WTC11 (cell line): ENCODE measurements at places on chromosomes 6 and 20.

DNA sequence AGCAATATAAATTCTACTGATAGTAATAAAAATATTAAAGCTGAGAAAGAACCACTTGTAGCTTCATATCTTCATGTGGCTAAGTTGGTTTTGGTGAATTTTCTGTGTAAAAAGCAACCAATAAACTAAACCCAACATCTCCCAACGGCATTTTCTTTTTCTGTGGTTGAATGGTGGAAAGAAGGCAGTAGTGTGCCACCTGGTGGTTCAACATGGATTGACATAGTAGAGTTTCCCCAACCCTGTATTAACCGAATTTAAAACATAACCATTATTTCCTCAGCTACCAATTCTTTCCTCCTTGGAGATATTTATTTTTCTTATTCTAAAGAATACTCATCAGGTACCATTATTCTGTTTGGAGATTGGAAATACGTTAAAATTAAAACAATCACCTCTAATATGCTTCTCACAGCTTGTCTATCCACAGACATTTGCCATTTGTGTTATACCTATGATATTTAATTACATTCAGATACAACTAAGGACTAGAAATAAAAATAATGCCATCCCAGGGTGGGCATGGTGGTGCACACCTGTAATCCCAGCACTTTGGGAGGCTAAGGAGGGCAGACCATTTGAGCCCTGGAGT, 117.1 kb upstream of the EEF1E1 start:
- DNase-seq, result peak; percentile 30

- DNase-seq, result no peak
Observed at GRCh38 chr6:11197850-11198249, 34.6 kb downstream of the NEDD9 start.

DNA sequence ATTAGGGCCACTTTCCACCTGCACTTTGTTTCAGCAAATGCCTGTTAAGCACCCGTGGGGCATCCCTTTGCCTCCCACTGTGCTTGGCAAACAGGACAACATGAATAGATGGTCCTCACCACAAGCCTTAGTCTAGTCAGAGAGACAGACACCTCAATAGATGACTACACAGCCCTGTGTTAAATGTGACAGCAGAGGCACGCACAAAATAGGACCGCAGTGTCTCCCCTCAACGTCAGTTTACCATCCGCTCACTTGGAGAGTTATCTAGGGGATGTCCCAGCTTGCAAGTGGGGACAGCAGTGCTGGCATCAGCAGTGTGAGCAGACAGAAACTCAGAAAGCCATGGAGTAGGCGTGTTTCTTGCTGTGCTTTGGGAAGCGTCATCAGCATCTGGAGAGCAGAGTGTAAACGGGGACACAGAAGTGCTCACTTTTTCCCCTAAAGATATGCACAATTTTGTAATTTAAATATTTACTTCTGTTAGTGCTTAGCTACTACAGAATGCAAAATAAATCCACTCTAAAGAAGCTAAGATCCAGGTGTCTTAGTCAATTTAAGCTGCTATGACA, 66.0 kb upstream of the TXNDC5 start:
- DNase-seq, result no peak

DNA sequence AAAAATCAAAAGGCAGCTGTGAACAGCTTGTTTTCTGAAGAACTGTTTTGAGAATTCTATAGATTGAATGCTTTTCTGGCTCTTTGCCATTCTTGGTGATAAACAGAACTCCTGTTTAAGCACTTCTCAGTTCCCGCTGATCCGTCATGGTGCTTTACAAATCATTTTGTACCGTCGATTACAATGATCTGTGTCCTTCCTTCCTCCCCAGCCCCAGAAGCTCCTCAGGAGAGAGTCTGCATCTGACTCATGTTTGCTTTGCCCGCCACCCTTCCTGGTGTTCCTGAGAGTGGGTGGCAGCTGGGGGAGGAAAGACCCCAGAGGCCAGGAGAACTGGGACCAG, 538.6 kb upstream of the MARCKS start:
- DNase-seq, result no peak

DNA sequence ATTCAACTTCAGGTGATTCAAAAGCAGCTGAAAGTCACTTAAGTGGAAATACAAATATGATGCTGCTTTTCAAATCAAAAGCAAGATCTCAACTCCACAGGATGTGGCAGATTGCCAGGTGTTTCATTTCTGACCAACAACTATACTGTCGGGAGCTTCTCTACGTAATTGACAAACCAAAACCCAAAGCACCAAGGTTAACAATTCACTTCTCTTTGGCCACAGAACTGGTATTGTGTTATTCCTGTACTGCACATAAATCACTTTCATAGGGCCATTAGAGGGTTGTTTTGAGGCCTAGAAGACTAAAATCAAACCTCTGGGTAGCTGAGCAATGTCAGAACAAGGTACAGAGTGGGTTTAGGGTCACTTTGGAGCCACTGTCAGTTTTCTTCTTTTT, 169.7 kb downstream of the HAO1 start:
- DNase-seq, result no peak
